ENCODE measurements at places on chromosomes 16 and 17.

DNA sequence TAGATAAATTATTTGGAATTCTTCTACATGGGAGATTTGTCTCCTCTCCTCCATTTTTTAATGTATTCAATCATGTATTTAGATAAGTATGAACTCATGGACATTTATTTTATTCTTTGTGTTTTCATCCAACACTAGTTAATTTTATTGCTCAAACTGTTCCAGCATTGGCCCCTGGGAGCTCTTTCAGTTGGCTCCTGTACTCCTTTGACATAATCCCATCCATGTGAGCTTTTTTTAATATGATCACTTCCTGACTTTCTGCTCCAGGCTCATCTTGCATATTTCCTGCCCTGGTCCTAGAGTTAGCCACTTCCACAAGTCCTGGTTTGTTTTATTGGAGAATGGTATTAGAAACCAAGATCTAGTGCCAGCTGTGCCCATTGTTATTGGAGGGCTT is 419.0 kb upstream of the CDH11 start:
- no peak for DNase-seq

GRCh38 chr17:17391668-17392370 is 85.0 kb upstream of the MED9 start:
- DNase-seq = no peak

DNA sequence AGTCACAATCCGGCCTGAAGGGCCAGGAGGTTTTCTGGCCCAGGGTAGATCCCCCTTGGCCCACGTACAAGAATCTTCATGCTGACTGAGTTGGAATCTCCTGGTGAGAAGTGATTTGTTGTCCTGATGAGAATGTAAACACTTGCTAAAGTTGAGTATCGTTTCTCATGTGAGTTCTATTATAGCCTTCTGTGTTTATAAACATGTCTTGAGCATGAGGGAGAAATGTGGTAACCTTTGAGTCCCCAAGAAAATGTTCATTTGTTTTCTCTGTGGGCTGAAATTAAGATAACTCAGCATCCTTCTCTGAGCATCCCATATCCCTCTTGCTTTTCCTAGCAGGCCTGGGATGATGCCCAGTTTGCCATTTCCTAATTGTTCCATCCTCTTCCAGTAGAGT is 204.8 kb downstream of the FTO start:
- no peak for DNase-seq

- DNase-seq = no peak
Observed at GRCh38 chr17:305090-305976, 47.3 kb downstream of the RPH3AL start.

DNA sequence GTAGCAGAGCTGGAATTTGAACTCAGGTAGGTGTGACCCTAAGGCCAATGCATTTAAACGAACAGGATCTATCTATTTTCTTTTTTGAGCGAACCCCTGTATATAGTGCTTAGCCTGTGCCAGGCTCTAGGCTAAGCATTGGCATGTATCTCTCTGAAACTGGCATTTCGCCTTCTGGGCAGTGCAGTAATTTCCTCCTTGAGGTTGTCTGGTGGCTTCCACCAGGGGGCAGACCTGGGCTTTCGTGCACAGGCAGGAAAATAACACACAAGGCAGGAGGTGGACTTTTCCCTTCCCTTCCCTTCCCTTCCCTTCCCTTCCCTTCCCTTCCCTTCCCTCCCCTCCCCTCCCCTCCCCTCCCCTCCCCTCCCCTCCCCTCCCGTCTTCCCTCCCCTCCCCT is 34.4 kb upstream of the PRKCB start:
- DNase-seq = no peak

DNA sequence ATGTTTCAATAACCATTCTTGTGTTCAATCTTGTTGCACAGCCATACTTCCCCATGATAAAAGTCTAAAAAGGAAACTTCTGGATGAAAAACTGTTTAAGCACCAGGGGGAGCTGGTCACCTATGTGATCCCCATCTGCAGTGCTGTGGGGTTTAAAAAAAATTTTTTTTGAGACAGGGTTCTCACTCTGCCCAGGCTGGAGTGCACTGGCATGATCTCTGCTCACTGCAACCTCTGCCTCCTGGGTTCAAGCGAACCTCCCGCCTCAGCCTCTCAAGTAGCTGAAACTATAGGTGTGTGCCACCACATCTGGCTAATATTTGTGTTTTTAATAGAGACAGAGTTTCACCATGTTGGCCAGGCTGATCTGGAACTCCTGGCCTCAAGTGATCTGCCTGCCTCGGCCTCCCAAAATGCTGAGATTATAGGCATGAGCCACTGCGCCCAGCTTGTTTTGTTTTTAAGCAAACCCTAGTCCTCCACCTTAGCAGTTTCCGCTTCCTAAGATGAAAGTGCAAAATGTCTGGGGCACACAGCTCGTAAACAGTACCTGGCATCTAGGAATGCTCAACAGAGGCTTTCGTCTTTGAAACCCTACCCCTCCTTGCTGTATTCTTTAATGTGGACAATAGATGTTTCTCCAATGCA is 25.4 kb downstream of the DNAJA2 start:
- peak; percentile 27 for DNase-seq

DNA sequence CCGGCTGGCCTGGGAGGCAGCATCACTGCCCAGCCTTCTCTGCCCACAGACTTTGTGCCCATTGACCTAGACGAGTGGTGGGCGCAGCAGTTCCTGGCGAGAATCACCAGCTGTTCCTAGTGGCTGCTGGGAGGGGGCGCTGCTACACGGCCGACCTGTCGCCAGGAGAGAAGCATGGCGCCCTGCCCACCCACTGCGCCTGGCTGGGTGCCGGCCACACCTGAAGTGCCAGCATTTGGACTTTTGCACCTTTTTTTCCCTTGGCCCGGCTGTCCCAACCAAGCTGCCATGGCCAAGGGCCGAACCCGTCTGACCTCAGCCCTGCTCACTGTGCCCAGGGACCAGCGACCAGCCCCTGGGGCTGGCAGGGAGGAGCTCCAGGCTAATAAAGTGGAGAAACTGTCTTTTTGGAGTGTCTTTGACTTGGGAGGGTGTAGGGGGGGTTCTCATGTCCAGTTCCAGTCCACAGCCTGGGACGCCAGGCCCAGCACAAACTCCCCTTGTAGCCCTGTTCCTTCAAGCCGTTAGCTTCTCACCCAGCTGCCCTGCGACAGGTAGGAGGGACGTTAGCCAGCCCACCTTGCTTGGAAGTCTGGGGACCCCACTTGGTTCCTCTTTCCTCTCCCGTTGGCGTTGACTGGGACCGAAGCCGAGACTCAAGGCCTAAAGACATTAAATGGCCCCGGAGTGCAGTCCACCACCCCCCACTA is 939 bp upstream of the WDR90 start:
- DNase-seq = peak; percentile 64

DNA sequence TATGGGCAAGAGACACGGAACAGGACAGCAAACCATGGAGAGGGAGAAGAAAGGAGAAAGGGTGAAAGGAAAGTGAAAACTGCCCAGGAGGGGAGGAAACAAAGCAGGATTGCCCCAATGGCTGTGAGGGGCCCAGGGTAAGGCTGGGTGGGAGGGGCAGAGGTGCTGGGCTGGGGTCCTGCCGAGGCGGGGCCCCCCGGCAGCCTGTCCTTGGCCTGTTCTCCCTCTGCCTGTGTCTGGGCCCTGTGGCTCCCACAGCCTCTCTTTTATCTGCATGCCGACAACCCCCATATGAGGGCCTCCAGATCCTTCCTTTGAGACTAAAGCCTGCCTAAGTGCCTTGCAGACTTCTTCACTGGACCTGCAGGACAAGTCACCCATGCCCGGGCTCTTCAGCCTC is 15.5 kb downstream of the ZNHIT3 start:
- no peak for DNase-seq

DNA sequence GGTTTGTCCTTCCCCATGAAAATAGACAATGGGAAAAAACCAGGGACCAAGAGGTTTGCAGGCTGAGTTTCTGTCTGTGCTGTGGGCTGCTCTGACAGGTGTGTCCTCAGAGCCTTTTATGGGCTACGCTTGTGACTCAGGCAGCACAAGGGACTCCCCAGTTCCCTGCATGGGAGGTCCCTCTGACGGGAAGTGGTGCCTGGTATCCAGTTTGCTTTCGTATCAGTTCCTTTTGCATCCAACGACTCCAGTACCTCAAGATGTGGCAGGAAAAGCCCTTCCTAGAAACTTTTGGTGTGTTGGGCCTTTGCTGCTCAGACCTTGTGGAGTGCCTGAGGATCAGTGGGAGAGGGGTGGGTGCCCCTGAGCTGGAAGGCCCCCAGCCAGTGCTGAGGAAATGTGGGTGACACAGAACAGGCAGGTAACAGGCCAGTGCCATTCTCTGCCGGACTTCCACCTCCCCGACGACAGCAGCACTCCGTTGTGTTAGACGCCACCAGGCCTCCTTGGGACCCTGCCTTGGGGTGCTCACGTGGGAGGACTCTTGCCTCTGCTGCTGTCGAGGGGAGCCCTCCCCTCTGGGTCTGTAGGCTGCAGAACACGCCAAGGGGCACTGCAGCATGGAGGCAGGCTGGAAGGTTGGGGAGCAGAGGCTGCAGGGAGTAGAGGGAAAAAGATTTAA is 38.4 kb upstream of the IRF8 start:
- DNase-seq = no peak

- DNase-seq = no peak
Observed at GRCh38 chr16:84455031-84455430, 49.4 kb downstream of the MEAK7 start.

DNA sequence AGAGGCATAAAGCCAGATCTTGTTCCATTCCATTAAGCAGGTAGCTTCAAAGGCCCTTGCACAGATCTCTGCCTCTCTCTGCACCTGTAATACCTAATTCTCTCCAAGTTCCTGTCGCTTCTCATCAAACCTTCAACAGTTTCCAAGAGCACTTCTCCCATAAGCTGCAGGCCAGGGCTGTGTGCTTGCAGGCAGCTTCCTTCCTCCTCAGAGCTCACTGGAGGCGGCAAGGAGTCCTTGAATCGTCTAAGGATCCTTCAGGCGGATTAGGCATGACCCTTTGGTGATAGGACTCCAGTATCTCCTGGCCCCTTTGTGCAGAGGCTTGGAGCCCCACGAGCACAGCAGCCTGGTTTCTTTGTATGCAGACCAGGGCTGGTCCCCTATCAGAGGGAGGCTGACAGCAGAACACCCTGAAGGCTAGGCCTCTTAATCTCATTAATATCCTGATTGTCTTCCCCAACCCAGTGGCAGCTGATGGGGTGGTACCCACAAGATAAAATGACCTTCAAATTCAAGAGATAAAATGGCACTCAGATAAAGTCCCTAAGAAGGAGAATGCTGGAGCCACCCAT is 19.8 kb downstream of the HNF1B start:
- no peak for DNase-seq
